ENCODE measurements at places on chromosomes 4 and X.

DNA sequence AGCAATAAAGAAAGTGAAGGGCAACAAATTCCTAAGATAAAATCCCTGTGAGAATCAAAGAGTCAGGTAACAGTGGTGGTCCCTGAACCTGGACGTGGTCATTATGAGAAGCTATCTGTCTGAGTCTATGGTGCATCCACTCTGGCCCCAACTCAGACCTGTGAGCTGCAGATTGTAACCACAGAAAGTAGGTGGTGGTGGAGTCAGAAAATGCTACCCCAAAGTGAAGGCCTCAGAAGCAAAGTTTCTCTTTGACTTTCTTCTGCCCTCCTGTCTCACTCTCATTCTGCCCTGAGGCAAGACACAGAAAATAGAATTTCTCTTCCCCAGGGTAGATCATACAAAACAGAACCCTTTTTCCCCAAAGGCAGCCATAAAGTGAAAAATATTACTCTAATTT lies 84.1 kb upstream of the NEIL3 start:
- peak; percentile 62 for DNase-seq

GRCh38 chr4:82799006-82799881 lies 648 bp upstream of the SCD5 start:
- peak; percentile 32 for DNase-seq

- DNase-seq, result peak; percentile 26
These were observed 171.6 kb downstream of the PCDH10 start for GRCh38 chr4:133320576-133321170.

DNA sequence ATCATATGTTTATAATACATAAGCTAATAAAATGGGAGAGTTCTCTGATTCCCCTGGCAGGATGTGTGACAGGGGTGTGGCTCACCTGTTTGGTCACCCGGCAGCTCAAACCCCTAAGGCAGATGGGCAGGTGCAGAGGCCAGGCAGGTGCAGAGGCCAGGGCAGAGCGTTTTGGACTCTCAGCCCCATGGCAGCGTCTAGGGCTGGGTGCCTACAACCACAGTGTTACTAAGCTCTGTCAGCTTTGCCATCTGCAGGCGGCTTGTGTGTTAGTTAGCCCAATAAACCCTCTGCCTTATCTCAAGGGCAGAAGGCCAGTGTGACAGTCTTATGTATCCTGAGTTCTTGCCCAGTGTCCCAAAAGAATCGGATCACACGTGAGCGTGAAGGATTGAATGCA lies 54.0 kb upstream of the UGT2B15 start:
- DNase-seq, result no peak

DNA sequence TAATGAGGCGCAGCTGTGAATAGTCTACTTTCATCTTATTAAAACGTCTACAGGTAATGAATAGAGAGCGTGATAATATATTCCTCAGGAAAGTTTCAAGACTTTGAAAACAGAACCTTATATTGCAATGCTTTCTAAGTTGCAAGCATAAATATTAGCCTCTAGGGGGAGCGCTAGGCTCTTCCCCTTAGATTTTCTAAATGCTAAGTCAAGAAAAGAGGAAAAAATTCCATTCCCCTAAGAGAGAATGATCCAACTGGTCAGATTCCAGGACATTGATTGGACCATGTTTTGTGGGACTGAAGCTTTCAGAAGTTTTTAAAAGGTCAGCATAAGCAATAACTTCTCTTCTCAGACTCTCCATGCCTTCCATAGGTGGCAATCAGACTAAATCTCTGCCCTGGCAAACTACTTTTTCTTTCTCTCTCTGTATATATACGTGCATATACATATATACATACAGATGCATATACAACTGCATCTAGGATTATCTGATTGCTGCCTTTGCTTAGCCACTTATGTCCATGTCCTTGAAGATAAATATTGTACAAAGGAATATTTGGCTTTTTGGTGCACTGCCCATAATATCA lies 492.9 kb downstream of the INPP4B start:
- DNase-seq, result peak; percentile 51

DNA sequence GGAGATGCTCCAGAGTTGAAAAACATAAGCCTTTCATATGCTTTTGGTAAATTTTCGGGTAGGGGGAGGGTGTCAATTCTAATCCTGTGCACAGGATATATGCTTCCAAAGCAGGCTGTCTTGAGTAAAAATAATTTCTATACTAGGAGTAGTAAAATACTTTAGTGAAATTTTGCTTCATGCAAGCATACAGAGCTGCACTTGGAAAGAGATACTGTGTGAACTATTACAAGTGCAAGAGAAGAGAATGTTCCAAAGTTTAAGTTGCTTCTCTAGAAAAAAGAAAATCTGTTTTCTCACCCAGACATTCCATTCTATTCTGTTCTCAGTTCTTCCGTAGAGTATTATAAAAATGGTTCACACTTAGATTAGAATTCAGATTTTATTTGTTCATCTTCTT lies 324.6 kb upstream of the AADAT start:
- no peak for DNase-seq

- no peak for DNase-seq
These were observed 31.5 kb downstream of the SMS start for GRCh38 chrX:21972046-21972445.

DNA sequence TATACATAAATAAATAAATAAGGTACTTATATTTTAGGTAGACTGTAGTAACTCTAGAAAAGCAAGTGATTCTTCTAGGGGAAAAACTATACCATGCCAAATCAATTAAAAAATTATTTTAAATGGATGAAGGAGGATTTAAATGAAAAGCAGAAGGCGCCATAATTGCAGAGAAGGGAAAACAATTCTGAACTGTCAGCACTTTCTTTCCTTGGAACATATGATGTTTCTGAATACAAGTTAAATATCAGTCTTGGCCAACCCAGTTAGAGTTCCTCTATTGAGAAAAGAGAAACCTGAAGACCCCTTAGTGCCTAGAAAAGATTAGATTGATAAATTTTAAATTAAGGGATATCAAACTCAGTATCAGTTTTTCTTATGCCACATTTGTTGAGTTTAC lies 75.8 kb downstream of the ADAM29 start:
- DNase-seq, result no peak

- DNase-seq, result no peak
These were observed 42.0 kb upstream of the GPR78 start for GRCh38 chr4:8538076-8538702.

GRCh38 chr4:4852591-4853362 lies 6.7 kb upstream of the MSX1 start:
- peak; percentile 75 for DNase-seq

DNA sequence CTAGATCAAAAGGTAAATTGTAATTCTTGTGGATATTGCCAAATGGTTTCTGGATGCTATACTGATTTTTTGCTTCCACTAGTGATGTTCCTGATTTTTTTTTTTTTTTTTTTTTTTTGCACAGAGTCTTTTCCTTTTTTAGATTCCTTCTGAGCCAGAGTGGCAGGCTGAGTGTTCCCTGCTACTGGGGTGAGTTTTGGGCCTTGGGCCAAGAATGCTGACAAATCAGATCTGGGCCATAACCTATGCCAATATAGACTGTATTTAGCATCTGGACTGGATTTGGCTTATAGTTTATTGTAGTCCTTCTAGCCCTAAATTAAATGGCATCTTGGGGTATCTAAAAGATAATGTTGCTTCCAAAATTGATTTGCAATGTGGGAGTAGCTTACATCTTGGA lies 52.8 kb downstream of the REPS2 start:
- DNase-seq, result no peak
